ENCODE measurements at places on chromosomes 2 and 18.

- no peaks in the 10 kb centered on the region for H3K36me3 ChIP-seq
- no peak for DNase-seq
Measured at GRCh38 chr2:48328942-48329723, 200.8 kb upstream of the STON1 start.

GRCh38 chr2:70759446-70759845 lies 8.6 kb downstream of the ADD2 start:
- peaks cover 4% of the 10 kb centered on the region for H3K27me3 ChIP-seq
- H3K4me1 ChIP-seq: no peaks in the 10 kb centered on the region
- no peak overlapping the region for H3K27ac ChIP-seq
- H3K36me3 ChIP-seq: no peaks in the 10 kb centered on the region
- DNase-seq: no peak

DNA sequence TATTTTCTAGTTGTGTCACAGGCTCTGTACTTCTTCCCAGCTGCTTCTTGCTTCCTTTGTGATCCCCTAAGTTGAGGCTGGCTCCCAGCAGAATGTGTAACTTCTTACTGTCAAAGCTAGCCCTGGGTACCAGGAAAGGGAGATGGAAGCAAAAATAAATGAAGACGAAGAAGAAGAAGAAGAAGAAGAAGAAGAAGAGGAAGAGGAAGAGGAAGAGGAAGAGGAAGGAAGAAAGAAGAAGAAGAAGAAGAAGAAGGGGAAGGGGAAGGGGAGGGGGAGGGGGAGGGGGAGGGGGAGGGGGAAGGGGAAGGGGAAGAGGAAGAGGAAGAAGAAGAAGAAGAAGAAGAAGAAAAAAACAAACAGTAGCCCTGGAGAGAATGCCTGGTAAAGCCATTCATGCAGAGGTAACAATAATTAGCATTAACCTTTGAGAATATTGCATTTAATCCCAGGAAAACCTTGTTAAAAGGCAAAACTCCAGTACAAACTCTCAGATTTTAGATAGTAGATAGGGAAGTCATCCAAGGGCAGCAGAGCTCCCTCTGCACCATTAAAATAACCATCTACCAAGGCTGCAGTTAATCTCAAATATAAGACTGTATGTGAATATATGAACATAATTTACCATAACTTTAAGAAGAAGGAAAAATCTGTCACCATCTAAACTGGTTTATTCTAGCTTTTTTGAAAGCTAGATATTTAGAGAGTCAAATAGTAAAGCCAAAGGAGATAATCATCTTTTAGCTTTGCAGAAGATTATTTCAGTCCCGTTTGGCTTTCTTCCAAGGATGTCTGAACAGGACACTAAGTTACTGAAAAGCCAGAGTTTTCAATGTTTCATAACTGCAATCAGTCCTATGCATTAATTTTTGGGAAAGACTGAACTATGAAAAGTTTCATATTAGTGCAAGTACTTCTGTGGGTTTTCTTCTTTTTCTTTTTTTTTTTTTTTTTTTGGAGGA lies 44.3 kb upstream of the FBXO11 start:
- no peak overlapping the region for H3K4me3 ChIP-seq
- H3K27me3 ChIP-seq: peaks cover 2% of the 10 kb centered on the region
- no peaks in the 10 kb centered on the region for H3K4me1 ChIP-seq
- no peak overlapping the region for H3K27ac ChIP-seq

DNA sequence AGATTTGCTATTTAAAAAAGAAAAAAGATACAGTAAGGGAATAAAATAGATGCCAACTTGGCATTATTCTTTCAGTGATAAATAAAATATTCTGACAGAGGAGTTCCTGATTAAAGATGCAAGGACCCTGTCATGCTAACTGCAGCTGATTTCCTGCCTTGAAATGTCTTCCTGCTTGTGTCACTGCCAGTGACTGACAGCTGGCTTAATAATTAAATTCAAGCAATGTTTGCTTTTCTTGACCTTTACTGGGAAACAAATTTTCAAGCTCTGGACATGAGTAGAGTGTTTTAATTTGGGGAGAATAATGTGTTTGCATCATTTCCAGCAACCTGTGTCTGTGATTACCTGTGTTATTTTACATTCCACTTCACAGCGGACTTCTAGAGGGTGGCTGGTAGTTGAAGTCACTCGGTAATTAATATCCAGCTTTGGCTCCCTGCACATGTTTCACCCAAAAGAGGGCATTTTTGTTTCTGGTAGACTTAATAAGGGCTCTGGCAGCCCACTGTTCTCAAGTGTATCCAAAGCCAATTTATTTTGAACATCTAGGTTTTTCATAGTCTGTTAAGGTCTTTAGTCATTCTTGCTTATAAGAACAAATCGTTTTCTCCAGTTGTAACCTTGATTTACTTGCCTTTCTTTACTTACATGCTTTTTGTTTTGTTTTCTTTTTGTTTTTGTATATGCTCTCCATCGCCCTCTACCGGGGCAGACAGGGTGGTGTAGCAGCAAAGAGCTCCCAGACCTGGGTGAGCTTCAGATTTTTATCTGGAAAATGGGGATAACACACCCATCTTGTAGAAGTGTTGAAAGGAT lies 48.5 kb upstream of the PROKR1 start:
- peak; percentile 62 for DNase-seq
- no peaks in the 10 kb centered on the region for H3K27me3 ChIP-seq
- no peak overlapping the region for H3K4me3 ChIP-seq
- H3K36me3 ChIP-seq: no peaks in the 10 kb centered on the region
- H3K27ac ChIP-seq: no peak overlapping the region

GRCh38 chr2:25378731-25379490 lies 37.2 kb upstream of the DNMT3A start:
- peaks cover 40% of the 10 kb centered on the region for H3K4me1 ChIP-seq
- no peak for DNase-seq
- H3K27me3 ChIP-seq: no peaks in the 10 kb centered on the region

DNA sequence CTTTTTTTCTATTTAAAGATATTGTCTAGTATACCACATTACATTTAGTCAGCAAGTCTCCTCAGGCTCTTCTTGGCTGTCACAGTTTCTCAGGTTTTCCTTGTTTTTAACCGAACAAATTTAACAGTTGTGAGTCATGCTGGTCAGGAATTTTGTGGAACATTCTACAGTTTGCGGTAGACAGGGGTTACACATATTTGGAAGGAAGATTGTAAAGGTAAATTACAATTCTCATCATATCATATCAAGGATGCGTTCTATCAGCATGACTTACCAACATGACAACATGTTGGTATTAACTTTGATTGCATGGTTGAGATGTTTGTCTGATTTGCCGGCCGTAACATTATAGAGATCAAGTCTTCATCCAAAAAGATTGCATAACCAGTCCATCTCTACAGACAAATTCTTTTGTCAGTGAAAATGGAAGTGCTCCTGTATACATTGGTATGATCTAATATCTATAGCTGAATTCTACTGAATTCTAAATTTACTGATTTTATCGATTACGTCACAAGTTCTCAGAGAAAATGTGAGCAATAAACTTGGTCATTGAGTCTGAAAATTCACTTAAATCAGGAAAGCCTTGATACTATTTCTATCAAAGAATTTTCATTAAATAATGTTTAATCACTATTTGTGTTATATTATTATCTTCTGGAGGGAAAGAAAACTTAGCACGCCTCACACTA lies 664.4 kb upstream of the SLC8A1 start:
- no peaks in the 10 kb centered on the region for H3K27me3 ChIP-seq
- no peak overlapping the region for H3K27ac ChIP-seq
- H3K4me1 ChIP-seq: no peaks in the 10 kb centered on the region
- no peak overlapping the region for H3K4me3 ChIP-seq
- DNase-seq: no peak

DNA sequence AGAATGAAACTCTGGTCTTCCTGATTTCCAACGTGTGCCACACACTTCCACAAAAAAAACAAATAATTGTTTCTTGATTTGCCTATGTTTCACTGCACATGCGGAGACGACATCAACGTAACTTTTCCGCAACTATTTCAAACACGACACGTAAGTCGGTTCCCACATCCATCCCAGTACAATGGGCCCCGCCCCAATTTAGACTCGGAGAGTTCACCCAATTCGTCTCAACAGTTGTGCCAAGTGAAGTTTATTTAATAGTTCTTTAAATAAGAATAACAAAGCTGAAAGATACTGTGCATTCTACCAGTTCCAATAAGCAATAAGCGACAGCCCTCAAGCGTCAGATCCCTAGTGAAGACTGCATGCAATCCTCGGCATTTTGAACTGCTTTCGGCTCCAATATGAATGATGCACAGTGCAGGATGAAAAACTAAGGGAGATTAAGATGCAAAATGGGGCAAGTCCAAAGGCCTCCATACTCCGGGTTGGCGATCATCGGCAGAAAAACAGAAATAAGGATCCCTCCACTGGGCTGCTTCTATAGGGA lies 664 bp downstream of the CCT4 start:
- peak overlapping the region; percentile 79 for H3K4me3 ChIP-seq
- peaks cover 19% of the 10 kb centered on the region for H3K4me1 ChIP-seq
- H3K27ac ChIP-seq: peak overlapping the region; percentile 98

- H3K27ac ChIP-seq: peak overlapping the region; percentile 7
- H3K36me3 ChIP-seq: no peaks in the 10 kb centered on the region
- peaks cover 26% of the 10 kb centered on the region for H3K4me1 ChIP-seq
- peak; percentile 2 for DNase-seq
- H3K27me3 ChIP-seq: no peaks in the 10 kb centered on the region
- H3K4me3 ChIP-seq: peak overlapping the region; percentile 16
Measured at GRCh38 chr2:15965564-15966019, 25.2 kb downstream of the MYCN start.

- DNase-seq: no peak
- no peak overlapping the region for H3K27ac ChIP-seq
- H3K36me3 ChIP-seq: no peaks in the 10 kb centered on the region
- no peak overlapping the region for H3K4me3 ChIP-seq
- peaks cover 3% of the 10 kb centered on the region for H3K4me1 ChIP-seq
Measured at GRCh38 chr18:76348267-76349066, 146.6 kb downstream of the ZNF516 start.

GRCh38 chr2:50687327-50687726 lies 344.6 kb downstream of the NRXN1 start:
- H3K27me3 ChIP-seq: no peaks in the 10 kb centered on the region
- no peaks in the 10 kb centered on the region for H3K4me1 ChIP-seq
- H3K4me3 ChIP-seq: no peak overlapping the region
- DNase-seq: no peak
- H3K27ac ChIP-seq: no peak overlapping the region
- H3K36me3 ChIP-seq: no peaks in the 10 kb centered on the region

DNA sequence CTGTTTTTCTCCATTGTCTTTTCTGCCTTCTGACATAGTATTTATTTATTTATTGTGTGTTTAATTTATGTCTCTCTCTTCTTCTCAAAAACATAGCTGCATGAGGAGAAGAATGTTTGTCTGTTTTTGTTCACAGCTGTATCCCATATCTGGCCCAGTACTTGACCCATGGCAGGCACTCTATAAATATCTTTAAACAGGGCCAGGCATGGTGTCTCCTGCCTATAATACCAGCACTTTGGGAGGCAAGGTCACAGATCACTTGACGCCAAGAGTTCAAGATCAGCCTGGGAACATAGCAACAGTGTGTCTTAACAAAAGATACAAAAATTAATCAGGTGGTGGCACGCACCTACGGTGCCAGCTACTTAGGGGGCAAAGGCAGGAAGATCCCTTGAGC lies 361.3 kb upstream of the KLHL29 start:
- H3K36me3 ChIP-seq: no peaks in the 10 kb centered on the region
- H3K27me3 ChIP-seq: no peaks in the 10 kb centered on the region
- no peak for DNase-seq
- no peaks in the 10 kb centered on the region for H3K4me1 ChIP-seq

DNA sequence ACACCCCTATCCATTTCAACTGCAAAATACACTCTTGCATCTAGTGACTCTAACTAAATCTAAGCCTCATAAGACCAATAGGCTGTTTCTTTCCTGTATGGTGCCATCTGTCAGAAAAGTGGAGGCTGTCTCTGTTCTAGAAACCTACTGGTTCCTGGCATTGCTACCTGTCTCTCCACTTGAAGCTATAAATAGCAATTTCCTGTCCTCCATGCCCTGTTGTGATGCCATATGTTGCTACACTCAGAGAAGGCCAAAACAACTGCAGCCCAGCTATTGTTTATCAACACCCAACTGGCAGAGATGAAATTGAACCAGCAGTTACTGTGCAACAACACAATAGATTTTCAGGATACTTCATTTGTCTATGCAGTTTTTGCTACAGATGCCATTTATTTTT lies 1355.1 kb upstream of the SLC39A10 start:
- DNase-seq: no peak
- no peak overlapping the region for H3K4me3 ChIP-seq
- no peaks in the 10 kb centered on the region for H3K36me3 ChIP-seq
- H3K27me3 ChIP-seq: no peaks in the 10 kb centered on the region
- H3K4me1 ChIP-seq: no peaks in the 10 kb centered on the region

DNA sequence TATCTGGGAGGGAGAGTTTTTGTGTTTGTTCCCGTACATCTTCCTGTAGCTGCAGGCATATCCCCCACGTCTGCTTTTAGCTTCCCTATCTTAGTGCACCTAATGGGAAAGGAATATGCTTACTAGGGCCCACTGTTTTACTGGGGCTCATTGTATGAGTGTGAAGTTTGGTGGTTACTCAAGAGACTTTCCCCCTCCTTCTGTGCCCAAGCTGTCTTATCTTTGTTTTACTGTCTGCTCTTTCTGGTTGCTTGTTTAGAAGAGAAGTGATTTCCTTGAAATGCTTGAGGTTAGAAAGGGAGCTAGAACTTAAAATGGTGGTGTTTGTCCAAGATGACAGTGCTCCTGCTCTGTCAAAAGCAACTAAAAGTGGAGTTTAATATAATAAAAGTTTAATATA lies 7.3 kb downstream of the PTH2R start:
- no peak for DNase-seq
- H3K36me3 ChIP-seq: no peaks in the 10 kb centered on the region
- no peaks in the 10 kb centered on the region for H3K4me1 ChIP-seq

DNA sequence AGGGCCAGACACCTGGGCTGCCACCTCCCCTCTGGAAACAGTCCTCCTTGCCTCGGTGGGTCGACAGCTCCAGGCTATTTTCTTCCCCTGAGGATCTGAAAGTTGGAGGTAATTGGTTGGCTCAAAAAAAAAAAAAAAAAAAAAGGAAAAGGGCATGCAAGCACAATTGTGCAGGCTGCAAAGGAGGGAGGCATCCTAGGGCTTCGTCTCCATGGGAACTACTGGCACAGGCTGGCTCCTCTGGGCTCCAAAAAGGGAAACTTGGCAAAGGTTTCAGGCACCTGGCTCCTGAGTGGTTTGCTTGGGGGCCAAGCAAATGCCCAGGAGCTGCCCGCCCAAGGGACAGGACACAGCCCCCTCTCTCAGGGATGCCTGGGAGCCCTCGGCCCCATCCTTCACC lies 1.1 kb upstream of the KCNIP3 start:
- no peak for DNase-seq
- no peak overlapping the region for H3K4me3 ChIP-seq
- no peaks in the 10 kb centered on the region for H3K27me3 ChIP-seq

GRCh38 chr18:26383454-26384270 lies 157.4 kb downstream of the TAF4B start:
- H3K27me3 ChIP-seq: no peaks in the 10 kb centered on the region
- H3K4me3 ChIP-seq: no peak overlapping the region
- no peaks in the 10 kb centered on the region for H3K36me3 ChIP-seq
- H3K27ac ChIP-seq: no peak overlapping the region
